ENCODE measurements at places on chromosomes 7 and 10.

GRCh38 chr10:49285232-49285631 lies 13.7 kb upstream of the C10orf71 start:
- DNase-seq: no peak

GRCh38 chr7:74584160-74584954 lies 73.2 kb upstream of the GTF2I start:
- no peak for DNase-seq

DNA sequence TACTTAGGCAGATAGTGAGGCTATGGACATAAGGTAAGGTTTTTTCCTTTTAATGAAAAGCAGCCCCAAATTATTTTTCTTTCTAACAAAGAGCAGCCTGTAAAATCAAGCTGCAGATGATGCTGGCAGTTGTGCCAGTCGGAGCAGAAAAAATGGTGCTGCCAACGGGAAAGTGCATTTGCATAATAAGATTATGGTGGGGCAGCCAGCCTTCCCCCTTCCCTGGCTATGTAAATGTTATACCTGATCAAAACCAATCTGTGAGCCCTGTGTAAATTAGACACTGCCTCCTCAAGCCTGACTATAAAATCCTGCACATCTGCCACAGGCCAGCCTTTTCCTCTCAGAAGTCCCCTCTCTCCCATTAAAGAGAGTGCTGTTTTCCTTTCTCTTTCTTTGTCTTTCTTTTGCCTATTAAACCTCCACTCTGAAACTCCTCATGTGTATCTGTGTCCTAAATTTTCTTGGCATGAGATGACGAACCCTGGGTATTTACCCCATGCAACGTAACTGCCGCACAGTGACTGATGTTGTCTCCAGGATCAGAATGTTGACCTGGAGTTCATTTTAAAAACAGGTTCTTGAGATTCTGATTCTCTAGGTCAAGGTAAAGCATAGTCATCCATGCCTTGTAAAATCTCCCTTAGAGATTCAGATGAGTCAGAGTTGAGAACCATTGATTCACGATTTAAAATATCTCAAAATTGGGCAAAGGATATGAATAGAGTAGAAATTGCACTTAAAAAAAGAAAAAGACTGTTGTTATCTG lies 167.3 kb upstream of the C1GALT1 start:
- DNase-seq: no peak

DNA sequence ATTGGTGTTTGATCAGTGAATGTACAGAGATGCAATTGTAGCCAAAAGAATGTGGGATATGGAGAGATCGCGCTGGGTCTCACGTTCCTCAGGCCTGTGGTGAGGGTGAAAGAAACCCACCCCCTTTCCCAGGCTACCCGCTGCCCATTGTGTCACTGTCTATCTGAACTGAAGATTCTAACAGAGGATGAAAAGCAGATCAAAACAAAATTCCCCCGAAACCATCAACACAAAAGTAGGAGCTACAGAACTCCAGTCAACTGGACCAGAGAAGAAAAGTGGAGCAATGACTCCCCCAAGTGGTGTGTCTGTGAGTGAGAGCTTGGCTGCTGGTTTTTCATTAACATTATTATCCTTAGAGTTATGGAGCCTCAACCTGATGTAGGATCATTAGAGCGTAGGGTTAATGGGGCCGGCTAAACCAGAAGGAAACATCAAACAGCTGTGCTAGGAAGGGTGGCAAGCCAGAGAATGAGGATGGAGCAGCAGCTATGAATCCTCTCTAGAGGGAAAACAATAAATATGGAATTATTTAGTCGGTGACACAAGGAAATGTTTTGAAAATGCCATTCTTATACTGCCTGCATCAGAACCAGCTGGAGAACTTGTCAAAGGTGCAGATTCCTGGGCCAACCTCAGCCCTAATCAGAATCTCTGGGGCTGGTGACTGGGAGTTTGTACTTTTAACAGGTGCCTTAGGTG lies 38.3 kb downstream of the AKR1B1 start:
- no peak for DNase-seq

DNA sequence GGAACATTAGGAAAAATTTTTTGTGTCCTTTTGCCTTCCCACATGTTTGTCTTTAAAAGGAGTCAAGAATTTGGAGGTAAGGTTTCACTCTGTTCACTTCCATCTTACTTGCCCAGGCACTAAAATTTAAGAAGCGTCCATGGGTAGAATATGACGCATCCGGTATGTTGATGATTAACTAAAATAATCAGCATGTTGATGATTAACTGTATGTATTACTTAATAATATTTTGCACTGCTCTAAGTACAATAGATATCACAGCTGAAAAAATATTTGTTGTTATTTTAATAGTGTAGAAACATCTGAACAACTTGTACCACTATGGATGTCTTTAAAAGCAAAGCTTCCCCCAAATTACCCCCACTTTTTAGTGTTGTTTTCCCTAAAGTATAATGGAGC lies 11.5 kb downstream of the ANKRD22 start:
- no peak for DNase-seq

GRCh38 chr10:69969977-69970376 lies 82.7 kb upstream of the MACROH2A2 start:
- no peak for DNase-seq

GRCh38 chr10:93807371-93807770 lies 49.6 kb downstream of the LGI1 start:
- DNase-seq: no peak

- DNase-seq: no peak
These were observed 52.1 kb upstream of the CCAR1 start for GRCh38 chr10:68668972-68669371.

- no peak for DNase-seq
These were observed 108.2 kb downstream of the SKIDA1 start for GRCh38 chr10:21417172-21417712.

GRCh38 chr10:71081912-71082311 lies 130.5 kb upstream of the UNC5B start:
- no peak for DNase-seq

DNA sequence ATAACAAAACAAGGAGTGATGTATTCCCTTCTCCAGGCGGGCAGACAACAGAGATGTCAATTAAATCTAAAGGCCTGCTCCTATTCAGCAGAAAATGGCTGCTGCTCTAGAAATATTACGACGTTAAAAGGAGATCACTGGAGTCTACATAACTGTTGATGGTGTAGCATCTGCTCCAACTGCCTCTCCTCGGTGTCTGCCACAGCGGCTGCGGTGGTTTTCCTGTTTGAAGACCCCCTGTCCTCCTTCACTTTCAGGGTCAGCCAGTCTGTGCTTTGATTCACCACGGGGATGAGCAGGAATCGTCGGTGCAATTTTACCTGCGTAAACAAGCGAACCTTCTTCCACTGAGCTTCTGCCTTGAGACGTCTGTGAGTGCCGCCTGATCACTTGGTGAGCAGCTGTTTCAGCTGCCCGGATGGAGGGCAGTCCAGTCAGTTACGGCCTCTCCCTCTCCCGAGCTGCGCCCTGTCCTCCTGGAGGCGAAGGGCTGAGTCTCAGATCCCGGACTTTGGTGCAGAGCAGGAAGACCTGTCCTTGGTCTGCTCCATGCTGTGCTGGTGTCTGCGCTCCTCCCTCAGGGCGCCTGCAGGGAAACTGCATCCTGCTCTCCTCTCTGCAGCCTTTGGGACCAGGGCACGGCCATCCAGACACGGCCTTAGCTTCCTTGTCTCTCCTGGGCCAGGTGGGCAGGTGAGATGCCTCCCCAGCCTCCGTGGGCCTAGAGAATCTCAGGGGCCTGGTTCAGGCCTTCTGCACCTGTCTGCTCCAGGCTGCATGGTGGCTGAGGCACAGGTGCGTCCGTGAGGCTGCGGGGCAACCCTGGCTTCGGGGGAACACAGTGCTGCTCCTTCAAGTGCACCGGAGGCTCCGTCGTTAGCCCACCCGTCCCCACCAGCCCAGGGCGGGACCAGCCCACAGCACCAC lies 326.6 kb downstream of the ADARB2 start:
- DNase-seq: no peak

DNA sequence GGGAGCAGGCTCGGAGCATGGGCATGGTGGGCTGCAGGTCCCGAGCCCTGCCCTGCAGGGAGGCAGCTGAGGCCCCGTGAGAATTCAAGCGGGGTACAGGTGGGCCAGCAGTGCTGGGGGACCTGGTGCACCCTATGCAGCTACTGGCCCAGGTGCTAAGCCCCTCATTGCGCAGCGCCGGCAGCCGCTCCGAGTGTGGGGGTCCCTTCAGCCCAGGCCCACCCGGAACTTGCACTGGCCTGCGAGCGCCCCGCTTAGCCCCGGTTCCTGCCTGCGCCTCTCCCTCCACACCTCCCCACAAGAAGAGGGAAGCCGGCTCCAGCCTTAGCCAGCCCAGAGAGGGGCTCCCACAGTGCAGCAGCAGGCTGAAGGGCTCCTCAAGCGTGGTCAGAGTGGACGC lies 250.7 kb downstream of the CRPPA start:
- no peak for DNase-seq

GRCh38 chr10:125983161-125983560 lies 86.8 kb downstream of the FANK1 start:
- no peak for DNase-seq

- no peak for DNase-seq
These were observed 30.4 kb downstream of the STEAP1B start for GRCh38 chr7:22469371-22470143.

DNA sequence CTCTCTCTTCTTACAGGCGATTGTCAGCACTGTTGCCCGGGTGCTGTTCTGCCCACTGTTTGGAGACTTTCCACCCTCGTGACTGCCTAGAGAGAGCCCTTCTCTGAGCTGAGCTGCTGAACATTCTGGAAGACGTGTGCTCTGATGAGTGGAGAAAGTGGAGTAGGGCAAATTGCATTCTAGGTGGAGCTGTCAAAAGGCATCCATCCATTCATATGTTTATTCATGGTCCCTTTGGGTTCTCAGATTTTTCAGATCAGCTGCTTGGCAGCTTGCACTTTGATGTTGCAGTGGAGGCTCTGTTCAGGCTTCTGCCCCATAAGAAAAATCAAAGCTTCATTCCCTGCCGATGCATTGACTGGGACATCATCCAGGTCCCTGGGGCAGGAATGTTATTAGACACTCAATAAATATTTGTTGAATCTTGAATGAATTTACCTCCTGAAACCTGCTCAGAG lies 120.7 kb upstream of the EEPD1 start:
- DNase-seq: no peak

DNA sequence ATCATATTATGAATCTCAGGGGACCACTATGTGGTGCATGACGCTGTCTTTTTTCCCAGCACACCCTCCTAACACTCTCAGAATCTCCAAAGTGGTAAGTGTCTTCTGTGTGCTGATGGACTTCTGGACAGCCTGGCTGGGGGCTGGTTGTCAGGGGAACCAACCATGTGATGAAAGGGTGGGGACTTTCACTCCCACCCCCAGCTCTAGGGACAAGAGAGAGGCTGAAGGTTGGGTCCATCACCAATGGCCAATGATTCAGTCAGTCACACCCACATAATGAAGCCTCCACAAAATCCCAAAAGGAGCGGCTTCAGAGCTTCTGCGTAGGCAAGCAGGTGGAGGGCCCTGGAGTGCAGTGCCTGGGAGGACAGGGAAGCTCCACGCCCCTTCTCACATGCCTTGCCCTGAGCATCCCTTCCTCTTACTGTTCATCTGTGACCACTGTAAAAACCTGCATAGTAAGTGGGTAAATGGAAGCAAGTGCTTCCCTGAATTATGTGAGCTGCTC lies 44.6 kb downstream of the RASGEF1A start:
- DNase-seq: no peak

GRCh38 chr10:1449572-1450205 lies 287.6 kb downstream of the ADARB2 start:
- DNase-seq: no peak

GRCh38 chr7:30251708-30252329 lies 32.6 kb upstream of the ZNRF2 start:
- no peak for DNase-seq

DNA sequence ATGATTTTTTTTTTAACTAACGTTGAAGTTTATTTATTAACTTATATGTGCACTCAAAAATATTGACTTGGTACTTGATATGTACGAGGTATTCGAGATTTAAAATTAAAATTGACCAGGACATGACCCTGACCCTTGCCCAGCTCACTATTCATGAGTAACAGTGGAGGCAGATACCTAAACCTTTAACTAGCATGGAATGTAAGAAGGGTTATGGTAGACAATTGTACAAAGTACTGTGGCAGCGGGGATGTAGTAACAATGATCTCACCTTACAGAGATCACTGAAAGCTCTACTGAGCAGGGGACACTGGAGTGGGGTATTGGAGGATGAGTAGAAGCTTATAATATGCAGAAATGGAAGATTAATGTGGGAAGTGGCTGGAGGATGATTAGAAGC lies 60.8 kb downstream of the ADRA2A start:
- no peak for DNase-seq

- no peak for DNase-seq
These were observed 40.3 kb downstream of the ZNF22 start for GRCh38 chr10:45040921-45041542.

- no peak for DNase-seq
These were observed 230.8 kb upstream of the GHITM start for GRCh38 chr10:83908506-83908905.

- DNase-seq: peak; percentile 72
These were observed 7.8 kb downstream of the HPS6 start for GRCh38 chr10:102072673-102073527.

DNA sequence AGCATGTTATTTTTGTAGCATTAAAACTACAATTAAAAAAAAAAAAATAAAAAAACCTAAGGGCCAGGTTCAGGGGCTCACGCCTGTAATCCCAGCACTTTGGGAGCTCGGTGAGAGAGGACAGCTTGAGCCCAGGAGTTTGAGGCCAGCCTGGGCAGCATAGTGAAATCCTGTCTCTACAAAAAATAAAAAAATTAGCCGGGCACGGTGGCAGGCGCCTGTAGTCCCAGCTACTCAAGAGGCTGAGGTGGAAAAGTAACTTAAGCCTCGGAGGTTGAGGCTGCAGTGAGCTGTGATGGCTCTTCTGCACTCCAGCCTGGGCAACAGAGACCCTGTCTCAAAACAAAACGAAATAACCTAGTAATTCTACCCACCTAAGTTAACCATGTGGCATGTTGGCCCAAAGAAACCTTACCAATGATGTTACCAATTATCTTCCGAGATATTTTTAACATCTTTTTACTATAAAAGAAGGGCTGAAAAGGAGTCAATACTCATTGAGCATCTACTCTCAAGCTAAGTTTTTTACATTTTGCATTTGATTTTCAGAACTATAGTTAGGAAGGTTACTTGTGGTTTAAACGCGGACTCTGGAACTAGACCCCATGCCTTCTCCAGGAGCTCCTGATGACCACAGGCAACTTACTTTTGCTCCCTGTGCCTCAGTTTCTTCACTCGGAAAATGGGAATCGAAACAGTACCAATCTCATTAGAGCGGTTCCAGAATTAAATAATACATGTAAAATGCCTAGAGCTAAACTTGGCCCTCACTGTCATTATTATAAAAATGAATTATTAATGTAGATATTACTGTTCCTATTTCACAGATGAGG lies 1.4 kb downstream of the ITGB1 start:
- DNase-seq: no peak

DNA sequence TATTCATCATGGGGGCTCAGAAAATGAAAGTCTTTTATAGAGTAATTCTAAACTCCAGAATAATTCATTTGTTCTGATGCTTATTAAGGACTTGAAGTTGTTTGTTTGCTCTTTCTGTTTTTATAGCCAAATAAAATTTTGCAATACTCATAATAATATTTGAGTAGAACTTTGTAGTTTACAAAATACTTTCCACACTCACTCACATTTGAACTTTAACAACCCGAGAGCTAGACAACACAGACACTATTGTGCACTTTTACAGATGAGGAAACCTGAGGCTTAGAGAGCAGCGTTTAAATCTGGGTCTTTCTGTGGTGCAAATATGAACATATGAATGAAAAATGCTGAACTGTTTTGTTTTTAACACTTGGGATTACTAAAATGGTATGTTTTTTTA lies 126.8 kb downstream of the KAT6B start:
- DNase-seq: no peak

GRCh38 chr7:47298636-47299035 lies 283.3 kb downstream of the TNS3 start:
- DNase-seq: no peak
